Epithelial cell of proximal tubule (primary cell): ENCODE measurements at places on chromosomes 5 and 9. TPM values are rescaled to one million over a fixed set of nuclear protein-coding genes. Genes with fewer than 3 reads are reported as not detected.

EQTN gene
- not detected in 2 replicates for total RNA-seq

PCDHGA2 gene
- total RNA-seq, result 0.23 and 0.72 TPM in 2 replicates

IFNA21 gene
- total RNA-seq, result not detected in 2 replicates

SIGMAR1 gene
- total RNA-seq, result 97.9 and 178 TPM in 2 replicates

DNA sequence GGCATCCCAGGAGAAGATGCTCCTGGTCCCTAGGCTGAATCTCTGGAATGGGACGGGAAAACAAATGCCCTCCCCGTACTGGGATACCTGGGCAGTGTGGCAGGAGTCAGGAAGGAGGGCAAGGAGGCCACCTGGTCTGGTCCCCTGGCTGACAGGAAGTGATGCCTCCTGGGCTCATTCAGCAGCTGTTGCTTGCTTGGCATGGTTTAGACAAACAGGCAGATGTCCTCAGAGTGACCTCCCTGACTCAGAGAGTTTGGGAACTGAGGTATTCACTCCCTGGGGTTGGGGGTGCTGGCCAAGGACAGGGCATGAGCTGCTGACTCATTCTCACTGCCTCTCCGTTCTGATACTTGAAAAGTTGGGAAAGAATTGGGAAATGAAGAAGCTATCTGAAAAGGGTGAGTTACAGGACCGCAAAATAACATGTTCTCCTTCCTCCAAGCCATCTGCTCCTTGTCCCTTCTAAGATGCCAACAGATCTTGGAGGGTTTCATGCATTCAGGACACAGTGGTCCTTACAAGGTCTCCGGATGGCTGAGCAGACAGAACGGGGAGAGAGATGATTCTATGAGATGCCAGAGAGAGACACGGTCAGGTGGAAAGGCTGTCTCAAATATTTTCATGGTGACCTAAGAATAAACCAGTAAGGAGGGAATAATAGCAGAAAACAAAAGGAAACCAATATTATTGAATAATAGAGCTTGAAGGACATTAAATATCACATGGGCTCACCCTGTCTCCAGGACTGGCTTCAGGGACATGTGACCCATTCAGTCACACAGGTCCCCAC, 534.5 kb downstream of the BNC2 start:
- peak; percentile 97 for DNase-seq

DNA sequence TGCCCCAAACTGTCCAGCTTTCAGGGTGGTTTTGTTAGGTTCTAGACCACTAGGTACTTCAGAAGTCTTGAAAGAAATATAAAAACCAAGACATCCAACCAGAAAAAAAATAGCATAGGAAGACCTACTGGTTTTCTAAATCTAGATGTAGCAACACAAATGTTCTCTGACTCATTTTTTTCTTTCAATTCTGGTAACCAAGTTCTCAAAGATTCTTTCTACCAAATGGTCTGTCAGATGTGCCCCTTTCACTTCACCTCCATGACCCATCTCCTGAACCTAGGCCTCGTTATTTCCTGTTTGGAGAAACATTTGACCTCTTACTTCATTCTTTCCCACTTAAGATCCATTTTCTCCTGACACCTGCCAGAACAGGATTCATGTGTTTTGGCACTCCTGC, 355.3 kb downstream of the KIAA0825 start:
- DNase-seq, result no peak

GRCh38 chr9:34089311-34089710, 37.2 kb downstream of the DCAF12 start:
- DNase-seq, result no peak

- DNase-seq, result no peak
These were observed 140.7 kb upstream of the RANBP3L start for GRCh38 chr5:36442352-36442751.
